Skin of body (tissue), 3 donors: ENCODE measurements at places on chromosomes 16 and 17.

GRCh38 chr17:40101367-40102210 lies 1.2 kb upstream of the NR1D1 start:
- no peak for DNase-seq

DNA sequence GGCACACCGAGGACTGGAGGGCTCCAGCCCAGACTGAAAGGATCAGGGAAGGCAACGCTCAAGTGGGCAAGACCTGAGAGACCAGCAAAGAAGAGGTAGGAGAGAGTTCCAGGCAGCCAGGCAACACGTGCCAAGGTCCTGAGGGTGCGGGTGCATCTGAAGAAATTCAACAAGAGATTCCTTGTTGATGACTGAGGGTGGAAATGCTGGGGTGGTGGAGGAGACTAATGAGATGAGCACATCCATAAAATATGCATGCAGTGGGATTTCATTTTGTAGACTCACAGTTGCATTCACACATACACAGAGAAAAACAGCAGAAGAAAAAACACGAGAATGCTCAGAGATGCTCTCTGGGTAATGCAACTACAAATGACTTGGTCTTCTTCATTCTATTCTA lies 154.8 kb upstream of the FOXF1 start:
- no peak for DNase-seq

- peak; percentile 97 for DNase-seq
Observed at GRCh38 chr17:76737676-76738467, at the start of gene MFSD11. MFSD11 (plus strand) TSS chr17:76738119; CDS start chr17:76738353, 234 bp downstream.

DNA sequence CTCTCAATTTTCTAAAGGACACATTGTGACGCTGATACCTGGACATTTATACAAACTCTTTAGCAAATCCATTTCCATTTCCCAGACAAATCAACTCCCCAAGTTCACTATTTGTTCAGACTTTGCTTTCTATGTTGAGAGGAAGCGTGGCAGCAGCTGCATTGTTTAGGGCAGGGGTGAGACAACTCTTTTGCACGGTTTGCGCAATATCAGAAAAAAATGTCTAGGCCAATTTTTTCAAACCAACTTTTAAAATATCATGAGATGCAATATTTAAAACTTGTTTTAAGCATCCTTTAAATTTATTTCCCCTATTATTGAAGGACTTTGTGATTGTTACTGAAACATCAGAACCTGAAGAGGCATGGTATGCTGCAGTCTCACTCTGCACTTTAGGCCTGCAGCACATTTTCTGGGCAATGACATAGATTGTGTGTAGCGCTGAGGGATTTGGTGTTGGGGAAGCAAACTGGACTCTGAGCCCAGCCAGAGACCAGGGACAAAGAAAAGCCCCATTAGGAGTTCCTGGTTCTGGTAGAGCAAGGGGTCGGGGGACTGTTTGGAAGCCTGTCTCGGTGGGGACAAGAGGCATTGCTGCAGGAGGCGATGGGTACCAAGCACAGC lies 6.4 kb upstream of the CCDC182 start:
- DNase-seq: no peak

DNA sequence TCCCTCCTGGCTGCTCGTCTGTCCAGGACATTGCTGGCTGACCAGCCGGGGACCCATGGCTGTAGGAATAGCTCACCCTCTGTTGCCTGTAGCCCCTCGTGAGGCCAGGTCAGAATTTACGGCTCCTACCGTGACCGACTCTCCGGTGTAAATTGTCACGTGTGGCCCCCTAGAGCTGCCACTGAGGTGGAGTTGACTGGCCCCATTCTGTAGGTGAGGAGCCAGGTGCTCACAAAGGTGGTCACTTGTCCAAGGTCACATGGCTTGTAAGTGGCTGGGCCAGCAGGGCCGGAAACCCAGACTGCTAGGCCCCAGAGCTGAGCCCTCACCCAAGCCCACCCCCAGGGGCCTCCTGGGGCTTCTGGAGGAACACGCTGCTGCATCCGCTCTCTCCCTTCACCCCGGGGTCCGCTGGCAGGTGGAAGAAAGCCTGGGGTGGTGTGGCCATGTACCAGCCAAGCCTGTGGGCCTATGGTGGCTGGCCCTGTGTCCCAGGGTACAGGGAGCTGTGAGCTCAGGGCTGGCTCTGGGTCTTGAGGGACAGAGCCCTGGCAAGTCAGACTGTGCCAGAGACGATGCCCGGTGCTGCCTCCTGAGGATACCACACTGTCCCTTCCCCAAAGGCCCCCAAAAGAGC lies 120.7 kb downstream of the RAB11FIP4 start:
- no peak for DNase-seq

DNA sequence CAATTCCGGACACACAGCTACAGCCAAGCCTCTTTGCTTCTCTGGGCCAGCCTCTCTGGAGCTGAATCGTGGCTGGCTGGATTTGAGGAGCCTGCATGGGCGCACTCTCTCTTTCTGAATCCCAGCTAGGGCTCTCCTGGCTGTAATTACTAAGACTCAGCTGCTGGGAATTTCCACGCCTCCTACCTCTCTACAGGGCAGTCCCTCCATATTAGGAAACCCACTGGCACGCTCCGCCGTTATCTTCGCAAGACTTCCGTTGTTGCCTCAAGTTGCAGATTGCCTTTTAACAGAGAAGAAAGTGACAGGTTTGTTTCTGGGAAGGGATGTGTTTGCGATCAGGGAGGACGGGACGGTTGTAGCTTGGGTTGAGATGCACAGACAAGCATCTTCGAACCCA lies 188.4 kb upstream of the NLRP1 start:
- no peak for DNase-seq

GRCh38 chr16:50839920-50840729 lies 98.2 kb downstream of the CYLD start:
- DNase-seq: no peak

DNA sequence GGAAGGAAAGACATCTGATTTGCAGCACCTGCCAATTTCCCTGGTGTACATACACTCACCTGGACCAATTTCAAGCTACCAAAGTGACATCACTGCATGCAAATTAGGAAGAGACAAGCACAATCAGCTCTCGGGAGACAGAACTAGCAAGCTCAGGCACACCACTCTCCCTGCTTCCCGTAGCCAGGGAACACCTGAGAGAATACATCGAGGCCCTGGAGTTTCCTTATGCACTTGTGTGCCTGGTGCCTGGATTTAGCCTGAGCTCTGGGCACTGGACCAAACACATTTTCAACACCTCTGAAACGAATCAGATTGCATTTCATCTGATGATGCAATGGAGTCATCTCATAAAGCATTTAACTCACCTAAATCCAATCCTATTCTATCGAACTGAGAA lies 110.5 kb downstream of the HS3ST2 start:
- DNase-seq: no peak

GRCh38 chr17:45869676-45870341 lies 24.5 kb upstream of the MAPT start:
- no peak for DNase-seq
